ENCODE measurements at places on chromosomes 7 and 10.

GRCh38 chr7:14235056-14235455, 245.6 kb upstream of the ETV1 start:
- no peak for DNase-seq

DNA sequence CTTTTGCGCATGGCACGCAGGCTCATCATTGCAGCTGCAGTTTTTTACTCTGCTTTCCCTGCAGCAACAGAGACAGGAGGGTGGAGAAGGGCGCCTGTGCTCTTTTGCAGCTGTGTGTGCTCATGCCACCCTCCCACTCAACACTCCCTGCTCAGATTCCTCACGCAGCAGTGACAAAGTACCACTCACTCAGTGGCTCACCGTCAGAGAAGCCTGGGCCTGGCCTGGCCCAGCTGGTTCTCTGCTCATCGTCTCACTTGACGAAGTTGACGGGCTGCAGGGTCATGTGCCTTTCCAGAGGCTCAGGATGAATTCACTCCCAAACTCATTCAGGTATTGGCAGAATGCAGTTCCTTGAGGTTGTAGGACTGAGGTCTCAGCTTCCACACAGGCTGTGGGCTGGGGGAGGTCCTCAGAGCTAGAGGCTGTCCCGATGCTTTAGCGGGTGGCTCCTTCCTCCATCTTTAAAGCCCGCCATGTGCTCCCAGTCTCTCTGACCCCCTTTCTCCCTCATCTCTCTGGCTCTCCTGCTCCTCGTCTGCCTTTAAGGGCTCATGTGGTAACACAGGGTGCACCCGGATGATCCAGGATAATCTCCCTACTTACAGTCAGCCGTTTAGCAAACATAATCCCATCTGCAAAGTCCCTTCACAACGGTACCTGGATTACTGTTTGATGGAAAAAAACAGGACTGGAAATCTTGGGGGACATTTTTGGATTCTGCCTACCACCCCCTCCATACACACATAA, 25.8 kb downstream of the PTPRE start:
- no peak for DNase-seq

- no peak for DNase-seq
These were observed 20.5 kb downstream of the STAG3 start for GRCh38 chr7:100198266-100198665.

DNA sequence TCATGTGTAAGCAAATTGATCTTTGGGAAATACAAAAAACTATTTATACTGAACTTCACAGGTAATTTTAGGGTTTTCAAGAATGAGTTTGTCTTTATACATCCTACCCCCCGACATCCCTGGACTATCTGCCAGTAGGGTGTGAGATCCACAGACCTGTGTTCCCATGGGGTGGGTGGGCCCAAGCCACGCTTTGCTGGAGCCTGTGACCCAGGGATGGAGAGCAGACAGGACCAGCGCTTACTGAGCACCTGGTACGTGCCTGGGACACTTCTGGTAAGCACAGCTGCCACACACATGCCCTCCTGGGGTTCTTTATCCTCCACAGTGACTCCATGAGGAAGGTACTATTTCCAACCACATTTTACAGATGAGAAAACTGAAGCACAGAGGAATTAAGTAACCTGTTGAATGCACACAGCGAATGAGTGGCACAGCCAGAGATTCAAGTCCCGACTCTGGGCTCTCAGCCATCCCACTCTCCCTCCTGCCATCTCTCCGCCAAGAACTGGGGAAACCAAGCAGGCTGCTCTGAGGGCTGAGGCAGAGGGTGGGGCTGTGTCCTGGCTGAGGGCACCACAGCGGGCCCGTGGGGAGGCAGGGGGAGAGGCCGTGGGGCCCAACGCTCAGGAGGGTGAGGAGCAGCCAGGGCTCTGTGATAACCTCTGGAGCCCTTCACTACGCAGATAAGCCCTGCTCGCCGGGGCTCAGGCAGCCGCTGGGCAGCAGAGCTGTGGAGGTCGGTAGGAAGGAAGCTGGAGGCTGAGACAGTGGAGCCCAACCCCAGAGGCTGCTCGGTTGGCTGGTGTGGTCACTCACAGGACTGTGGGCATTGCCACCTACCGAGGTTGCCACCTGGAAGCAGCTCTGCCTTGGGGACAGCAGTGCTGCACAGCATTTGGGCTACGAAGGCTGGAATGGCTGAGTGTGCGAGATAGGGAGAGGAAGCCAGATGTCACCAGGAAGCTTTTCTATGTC, 124.2 kb downstream of the ARHGAP22 start:
- no peak for DNase-seq

- no peak for DNase-seq
These were observed 140.7 kb downstream of the RTKN2 start for GRCh38 chr10:62127975-62128374.

DNA sequence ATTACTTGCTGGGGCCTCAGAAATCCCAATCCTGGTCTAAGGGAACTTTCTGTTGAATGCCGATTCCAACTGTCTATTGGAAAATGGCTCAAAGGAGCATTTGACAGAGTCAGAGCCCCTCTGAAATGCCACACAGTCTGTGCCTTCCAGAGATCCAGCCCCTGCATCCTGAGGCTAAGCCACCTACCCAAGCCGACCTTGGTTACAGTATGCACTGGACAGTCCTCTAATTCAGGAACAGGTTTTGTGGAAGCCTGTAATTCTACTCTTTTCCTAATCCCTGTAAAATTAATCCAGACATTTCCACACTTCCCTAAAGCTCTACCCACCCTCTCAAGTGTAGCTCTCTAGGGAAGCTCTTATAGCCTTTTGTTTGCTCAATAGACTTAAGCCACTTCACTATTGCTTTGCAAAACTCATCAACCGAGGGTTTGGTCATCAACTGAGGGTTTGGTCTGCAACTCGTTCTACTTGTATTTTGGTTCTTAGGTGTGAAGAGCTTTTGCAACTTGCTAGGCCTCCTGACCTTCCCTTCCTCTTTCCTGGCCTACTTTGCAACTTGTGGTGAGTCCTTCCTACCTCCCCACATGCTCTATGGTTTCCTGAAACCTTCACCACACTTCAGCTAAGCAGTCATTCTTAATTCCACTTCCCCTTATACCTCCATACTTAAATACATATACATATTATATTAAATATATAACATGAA, 364.8 kb downstream of the SFMBT2 start:
- no peak for DNase-seq

DNA sequence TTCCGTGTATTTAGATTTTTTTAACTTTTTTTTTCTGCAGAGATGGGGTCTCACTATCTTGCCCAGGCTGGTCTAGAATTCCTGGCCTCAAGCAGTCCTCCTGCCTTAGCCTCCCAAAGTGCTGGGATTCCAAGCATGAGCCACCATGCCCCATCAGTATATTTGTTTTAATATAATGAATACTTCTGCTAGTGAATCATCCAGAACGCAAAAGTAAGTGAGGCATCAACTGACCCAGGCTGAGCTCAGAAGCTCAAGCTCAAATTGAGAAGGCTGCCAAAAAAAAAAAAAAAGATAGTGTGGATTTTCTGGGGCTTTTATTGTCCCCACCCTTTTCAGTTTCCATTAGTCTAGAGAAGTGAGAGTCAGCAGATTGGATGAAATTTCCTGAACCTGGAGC, 39.0 kb upstream of the TECTB start:
- DNase-seq: no peak

DNA sequence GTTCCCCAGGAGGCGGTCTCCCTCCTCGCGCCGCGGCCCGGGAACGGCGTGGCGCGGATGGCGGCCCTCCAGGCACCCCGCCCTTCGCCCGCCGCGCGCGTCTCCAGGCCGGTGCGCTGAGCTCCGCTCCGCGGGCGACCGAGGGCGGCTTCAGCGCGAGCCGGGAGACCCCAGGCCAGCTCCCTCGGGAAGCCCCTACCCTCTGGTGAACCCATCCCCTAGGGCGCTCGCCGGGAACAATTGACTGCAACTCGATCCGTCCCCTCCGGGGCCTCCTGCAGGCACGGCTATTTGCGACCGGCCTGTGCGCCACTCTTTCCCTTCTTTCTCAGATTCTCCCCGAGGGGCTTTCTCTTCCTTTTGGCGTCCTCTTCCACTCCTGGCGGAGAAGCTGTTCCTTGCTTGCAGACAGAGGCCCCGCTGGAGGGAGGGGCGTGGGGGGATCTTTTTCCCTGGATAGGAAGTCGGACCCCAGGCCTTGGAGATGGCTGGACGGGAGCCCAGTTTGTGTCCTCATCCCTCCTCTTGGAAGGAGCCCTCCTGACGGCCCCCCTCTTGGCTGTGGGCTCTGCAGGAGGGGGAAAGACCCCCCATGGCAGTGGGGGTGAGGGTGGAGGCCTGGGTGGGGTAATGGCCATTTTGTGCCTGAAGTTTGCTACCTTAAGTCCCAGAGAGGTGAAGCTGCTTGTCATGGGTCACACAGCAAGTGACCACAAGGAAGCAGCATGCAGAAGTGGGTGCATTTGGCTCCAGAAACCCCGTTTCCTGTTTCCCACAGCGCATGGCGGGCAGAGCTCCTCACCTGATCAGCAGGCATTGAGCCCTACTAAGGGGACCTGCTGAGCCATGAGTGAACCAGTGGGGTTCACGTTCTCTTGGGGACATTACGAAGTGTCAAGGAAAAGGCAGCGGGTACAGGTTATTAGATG, 171.2 kb upstream of the TNRC18 start:
- peak; percentile 20 for DNase-seq

GRCh38 chr10:24168258-24169170, 40.4 kb upstream of the KIAA1217 start:
- DNase-seq: no peak

DNA sequence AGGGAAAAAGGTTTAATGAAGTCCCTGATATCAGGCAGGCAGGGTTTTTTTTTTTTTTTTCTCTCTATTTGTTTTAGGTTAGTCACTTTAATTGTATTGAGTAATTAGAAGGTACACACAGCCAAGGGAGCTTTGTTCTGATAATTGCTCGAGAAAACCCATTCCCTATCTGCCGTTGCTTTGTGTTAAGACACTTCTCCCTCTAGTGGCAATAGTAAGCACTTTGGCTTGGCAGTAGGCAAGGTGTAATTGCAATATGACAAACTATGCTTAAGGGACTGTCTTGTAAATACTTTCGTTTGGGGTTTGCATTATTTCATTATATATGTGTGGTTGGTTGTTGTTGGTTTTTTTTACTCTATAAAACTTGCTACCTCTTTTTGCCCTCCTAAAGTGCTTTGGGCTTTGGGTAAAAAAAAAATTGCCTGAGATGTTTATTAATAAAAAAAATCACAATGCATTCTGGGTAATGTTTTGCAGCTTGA, 113.4 kb downstream of the BTRC start:
- DNase-seq: peak; percentile 15

- no peak for DNase-seq
These were observed 97.5 kb downstream of the RPS24 start for GRCh38 chr10:78130966-78131710.

DNA sequence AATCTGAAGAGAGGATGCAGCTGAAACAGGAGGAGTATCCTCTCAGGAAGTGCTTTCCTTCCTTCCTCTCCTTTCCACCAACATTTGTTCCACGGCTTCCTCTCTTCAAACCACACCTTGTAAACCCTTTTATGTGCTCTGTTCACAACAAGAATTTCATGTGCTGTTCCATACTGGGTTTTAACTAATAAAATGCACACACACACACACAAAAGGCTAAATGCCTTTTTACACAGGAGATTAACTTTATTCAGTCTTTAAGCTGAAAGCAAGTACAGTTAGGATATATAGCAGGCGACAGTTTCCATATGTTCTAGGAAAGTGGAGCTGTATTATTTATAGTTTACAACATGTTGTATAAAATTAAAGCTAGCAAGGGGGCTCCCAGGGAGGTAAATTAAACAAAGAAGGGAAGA, 106.7 kb downstream of the REEP3 start:
- no peak for DNase-seq

DNA sequence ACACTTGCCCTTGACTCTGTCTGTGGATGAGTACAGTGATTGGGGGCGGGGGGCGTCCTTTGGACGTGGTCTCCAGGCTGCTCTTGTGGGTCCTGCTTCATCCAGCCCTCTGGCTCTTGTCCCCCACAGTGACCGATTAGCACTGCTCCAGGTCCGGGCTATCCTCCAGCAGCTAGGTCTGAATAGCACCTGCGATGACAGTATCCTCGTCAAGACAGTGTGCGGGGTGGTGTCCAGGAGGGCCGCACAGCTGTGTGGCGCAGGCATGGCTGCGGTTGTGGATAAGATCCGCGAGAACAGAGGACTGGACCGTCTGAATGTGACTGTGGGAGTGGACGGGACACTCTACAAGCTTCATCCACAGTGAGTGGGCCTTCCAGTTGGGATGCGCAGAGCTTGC, 18.3 kb downstream of the TACR2 start:
- DNase-seq: no peak

DNA sequence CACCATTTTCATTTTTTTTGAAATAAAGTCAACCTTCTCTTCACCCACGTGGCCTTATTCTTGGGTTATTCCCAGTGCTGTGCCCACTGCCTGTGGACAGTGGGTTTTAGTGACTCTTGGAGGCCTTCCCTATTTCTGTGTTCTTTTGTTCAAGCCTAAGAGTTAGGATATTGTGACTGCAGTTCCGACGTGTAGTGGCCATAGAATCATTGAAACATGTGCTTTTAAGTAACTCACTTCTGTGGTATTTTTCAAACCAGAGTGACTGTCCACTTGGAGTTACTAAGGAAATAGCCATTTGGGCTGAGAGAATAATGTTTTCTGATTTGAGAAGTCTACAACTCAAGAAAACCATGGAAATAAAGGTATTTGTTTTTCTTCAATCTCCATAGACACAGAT, 23.7 kb downstream of the TDRD1 start:
- no peak for DNase-seq

DNA sequence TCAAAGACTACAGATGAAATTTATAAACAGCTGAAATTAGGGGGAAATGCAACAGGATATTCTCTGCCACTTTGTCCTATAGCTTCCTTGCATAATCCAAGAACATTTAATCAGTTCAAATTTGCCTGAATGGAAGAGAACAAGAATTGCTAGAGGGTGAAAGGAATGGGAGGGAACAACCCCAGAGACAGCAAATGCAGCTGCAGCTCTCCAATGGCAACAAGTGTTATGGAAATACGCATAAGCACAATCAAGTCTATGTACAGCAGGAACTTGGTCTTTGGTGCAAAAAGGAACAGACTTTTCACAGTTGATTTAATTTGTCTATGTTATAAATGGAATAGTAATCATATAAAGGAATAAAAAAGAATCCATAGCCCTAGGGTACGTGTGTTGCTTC, 269.0 kb upstream of the ETV1 start:
- DNase-seq: no peak

GRCh38 chr7:63087575-63088190, 911.0 kb upstream of the ZNF722 start:
- DNase-seq: no peak

DNA sequence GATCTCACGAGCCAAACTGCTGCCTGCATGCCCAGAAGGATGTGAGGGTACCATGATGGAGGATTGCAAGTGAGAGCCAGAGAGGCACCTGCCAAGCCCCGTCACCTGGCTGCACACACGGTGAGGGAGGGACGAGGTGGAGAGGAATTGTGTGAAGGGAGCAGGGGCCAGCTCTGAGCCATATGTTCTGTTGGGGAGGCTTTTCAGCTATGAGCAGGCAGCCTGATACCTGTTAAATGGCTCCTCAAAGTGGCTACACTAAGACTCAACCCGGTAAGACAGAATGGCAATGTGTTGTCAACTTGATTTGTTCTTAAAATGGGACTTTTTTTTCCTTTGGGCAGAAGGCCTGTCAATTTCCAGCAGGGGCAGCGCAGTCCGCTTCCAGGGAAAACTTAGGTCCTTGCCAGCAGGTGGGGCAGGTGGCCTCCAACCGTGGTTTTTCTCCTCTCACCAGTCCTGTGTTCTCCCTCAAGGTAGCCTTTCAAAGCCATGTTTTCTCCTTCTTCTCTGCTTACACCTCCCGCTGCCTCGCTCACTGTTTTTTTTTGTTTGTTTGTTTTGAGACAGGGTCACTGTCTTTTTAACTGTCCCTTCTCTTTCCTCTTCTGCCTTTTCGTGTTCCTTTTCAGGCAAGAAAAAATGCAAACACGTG, 57.7 kb upstream of the ZNRF2 start:
- no peak for DNase-seq
